ENCODE measurements at places on chromosomes 11 and 22.
A peak's percentile ranks its signal among the peaks of the same experiment; 100 is the strongest.

DNA sequence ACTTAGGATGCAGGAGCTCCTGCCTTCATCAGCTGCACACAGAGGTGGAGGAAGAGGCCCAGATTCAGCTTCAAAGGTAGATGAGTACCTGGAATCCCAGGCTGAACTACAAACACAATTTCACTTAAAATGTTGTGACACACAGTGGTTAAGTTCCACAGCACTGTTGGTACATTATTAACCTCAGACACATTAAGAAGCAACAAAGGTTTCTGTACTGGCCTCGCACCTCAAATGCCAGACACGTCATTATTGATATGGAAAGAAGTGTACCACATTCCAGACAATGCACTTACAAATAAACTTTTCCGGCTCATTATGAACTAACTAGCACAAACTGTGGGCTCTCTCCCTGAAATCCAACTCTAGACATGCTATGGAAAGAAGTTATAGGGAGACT lies 34.6 kb downstream of the PRDM10 start:
- no peak for DNase-seq

GRCh38 chr11:103013421-103013820 lies 57.9 kb upstream of the MMP13 start:
- no peak for DNase-seq

- DNase-seq, result no peak
These were observed 12.3 kb upstream of the P2RY2 start for GRCh38 chr11:73205661-73206343.

DNA sequence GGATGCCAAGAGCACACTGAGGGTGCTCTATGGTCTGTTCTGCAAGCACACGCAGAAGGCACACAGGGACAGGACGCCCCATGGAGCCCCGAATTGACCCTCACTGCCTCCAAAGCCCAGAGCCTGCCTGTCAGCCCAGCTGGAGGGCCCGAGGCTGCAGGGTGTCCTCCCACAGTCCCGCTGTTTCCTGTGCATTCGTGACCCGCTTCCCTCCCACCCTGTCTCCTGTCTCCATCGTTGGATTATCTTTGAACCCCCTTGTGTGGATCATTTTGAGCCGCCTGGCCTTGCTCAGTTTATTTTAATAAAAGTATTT lies 25.6 kb downstream of the PARVG start:
- DNase-seq, result no peak

DNA sequence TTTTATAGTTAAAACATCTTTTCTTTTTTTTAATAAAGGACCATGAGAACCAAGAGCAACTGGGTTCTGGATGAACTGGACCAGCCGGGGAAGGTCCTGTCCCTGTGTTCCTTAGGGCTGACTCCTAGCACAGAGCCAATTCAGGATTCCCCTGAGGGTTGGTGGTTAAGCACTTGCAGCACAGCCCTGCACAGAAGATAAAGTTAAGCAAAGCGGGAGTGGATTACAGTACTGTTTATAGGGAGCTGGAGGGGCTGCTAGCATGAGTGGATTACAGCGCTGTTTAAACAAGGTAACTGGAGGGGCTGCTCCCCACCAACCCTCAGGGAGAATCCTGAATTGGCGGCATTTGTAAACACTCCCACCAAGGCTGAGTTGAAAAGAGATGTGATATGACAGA lies 90.6 kb downstream of the CELSR1 start:
- DNase-seq, result peak; percentile 45

- DNase-seq, result peak; percentile 94
These were observed 145.0 kb upstream of the THY1 start for GRCh38 chr11:119567688-119568582.

DNA sequence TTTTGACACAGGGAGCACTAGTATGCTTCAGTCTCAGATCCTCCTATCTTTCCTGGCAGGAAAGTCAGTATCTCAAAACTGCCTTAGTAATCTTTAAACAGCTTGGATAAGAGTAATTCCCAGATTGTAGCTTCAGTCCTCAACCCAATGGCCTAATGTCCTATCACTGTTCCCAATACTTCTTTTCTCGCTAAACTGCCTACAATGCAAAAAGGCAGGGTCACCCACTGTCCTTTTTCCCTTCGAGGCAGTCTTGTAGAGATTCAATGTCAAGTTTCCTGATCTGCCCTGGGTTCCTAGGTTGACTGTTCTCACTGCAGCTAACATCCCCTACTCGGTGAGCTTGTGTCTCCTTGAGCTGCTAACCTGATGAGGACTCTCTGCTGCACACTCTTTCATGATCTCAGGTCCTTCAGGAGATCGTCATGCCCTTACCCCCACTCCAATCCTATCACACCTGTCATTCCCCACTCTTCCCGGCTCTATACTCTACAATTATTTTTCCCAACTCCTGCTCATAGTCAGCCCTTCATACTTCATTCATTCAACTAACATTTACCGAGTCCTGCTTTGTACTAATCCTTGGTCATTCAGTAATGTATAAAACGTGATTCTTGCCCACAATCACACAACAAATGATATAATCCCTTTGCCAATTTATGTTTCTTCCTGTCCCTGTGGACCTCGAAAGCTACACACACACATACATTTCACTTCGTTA lies 904 bp downstream of the C2CD3 start:
- no peak for DNase-seq

GRCh38 chr11:68159161-68159560 lies 38.0 kb upstream of the CHKA start:
- DNase-seq, result no peak

GRCh38 chr11:100273066-100273815 lies 413.8 kb upstream of the ARHGAP42 start:
- DNase-seq, result no peak

GRCh38 chr11:34599406-34599945 lies 21.4 kb upstream of the EHF start:
- DNase-seq, result peak; percentile 82

- no peak for DNase-seq
These were observed 56.9 kb upstream of the EIF3D start for GRCh38 chr22:36585841-36586240.

DNA sequence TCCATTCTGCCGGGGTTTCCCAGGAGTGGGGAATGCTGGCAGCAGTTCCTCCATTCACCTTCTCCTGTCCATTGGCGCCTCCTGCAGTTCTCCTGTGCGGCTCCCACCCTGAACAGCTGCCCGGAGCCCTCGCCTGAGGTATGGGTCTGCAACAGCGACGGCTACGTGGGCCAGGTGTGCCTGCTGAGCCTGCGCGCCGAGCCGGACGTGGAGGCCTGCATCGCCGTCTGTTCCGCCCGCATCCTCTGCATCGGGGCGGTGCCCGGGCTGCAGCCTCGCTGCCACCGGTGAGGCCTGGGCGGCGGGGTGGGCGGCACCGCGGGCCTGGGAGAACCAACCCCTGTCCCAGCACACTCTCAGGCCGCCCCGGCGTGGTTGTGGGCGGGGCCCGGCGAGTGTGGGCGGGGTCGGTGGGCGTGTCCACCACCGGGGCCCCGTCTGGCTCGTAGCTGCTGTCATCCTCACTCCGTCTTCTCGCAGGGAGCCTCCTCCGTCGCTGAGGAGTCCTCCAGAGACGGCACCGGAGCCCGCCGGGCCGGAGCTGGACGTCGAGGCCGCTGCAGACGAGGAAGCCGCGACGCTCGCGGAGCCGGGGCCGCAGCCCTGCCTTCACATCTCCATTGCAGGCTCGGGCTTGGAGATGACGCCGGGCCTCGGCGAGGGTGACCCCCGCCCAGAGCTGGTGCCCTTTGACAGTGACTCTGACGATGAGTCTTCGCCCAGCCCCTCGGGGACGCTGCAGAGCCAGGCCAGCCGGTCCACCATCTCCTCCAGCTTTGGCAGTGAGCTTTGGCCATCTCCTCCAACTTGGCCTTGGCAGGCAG lies 14.0 kb upstream of the RELT start:
- DNase-seq, result no peak

DNA sequence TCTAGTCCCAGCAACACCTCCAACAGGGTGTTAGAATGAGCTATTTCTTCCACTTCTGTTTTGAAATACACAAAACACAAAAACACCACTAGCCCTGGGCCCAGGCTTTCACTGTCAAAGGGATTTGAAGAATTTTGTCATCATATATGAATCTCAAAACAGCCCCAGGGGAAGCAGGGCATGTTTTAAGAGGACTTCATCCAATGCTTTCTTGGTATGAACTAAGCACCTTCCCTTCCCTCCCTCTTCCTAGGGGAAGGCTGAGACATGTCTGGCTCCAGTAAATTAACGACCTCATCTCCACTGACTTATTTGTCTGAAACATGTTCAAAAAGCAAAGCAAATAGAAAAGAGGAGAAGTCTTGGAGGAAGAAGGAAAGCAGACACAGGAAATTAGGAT lies 75.7 kb upstream of the INCENP start:
- DNase-seq, result peak; percentile 28

DNA sequence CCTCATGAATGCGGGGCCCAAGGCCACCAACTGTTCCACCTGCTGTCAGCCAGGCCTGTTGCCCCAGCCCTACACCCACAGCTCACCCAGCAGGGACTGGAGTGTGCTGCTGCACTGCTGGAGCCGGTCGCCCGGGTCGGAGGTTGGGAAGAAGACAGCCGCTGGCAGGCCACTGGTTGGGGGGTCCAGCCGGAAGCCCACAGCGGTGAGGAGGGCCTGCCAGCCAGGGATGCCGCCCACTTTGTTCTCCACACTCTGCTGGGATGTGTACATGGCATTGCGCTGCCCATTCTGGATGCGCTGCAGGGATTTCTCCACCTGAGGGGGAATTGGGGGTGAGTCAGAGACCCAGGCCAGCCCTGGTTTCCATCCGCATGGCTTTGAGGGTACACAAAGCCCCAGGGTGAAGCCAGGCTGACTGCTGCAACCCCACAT lies 74.2 kb upstream of the PITPNB start:
- DNase-seq, result no peak
